ENCODE measurements at places on chromosomes 16 and 17.

DNA sequence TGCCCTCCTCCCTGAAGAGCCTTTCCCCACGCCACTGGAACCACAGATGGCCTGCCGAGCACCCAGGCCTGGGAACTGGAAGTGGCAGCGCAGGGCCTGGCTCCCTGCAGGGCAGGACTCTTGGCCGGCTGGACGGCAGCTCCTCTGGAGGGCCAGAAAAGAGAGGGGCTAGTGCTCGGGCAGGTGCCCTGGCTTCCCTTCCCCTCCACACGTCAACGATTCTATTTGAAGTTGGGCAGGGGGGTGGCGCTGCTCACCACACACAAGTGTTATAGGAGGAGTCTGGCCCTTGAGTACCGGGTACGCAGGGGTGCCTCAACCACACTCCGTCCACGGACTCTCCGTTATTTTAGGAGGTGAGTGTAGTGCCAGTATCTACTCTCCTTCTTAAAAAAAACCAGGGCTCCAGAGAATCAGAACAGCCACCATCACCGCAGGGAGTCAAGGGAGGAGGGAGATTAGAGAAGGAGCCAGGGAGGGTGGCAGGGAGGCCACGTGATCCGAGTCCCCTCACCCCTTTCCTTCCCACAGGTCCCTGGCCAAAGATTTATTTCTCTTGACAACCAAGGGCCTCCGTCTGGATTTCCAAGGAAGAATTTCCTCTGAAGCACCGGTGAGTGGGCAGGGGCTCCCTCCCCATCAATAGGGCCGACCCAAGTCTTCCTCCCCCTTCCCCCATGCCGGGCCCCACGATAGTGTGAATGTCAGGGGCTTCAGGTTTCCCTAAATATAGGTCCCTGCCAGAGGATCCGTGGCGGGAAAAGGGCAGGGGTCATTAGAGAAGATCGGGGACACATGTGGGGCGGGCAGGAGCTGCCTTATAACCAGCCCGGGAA, 1.4 kb upstream of the ALDOA start:
- peak overlapping the region; percentile 93 for H3K27ac ChIP-seq
- peak; percentile 81 for DNase-seq
- no peaks in the 10 kb centered on the region for H3K27me3 ChIP-seq
- H3K4me1 ChIP-seq = peaks cover 31% of the 10 kb centered on the region
- H3K36me3 ChIP-seq = no peaks in the 10 kb centered on the region

DNA sequence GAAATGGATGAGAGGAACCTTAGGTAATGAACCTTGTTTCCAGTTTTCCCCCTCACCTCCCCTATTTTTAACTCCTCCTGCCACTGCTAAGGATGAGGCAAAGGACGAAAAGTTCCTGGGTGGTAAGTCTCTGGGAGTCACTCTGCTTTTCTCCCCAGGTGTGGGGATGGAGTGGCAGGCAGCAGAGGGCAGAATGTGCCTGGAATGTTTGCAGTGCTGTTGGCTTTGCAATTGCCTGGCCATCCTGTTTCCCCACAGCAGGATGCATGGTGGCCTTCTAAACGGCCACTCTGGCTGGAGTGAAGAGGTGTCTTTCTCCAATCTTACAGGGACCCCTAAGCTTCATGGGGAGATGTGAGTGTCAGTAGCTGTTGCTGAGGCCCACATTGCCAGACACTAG, 432.5 kb upstream of the ZFHX3 start:
- no peaks in the 10 kb centered on the region for H3K4me1 ChIP-seq
- no peak overlapping the region for H3K27ac ChIP-seq
- no peaks in the 10 kb centered on the region for H3K36me3 ChIP-seq
- H3K4me3 ChIP-seq = no peak overlapping the region
- H3K27me3 ChIP-seq = no peaks in the 10 kb centered on the region

GRCh38 chr17:71631483-71631882, 489.3 kb upstream of the SOX9 start:
- no peak for DNase-seq
- H3K27ac ChIP-seq = no peak overlapping the region

- DNase-seq = peak; percentile 59
- H3K4me1 ChIP-seq = no peaks in the 10 kb centered on the region
- H3K27ac ChIP-seq = no peak overlapping the region
- H3K4me3 ChIP-seq = no peak overlapping the region
These were observed 7.5 kb upstream of the RASD1 start for GRCh38 chr17:17503566-17504130.

All from testis (tissue), 5 donors.